GDM1 (cell line): ENCODE measurements at places on chromosomes 4 and X.

GRCh38 chrX:69133921-69134542, 31.2 kb downstream of the PJA1 start:
- DNase-seq: no peak

DNA sequence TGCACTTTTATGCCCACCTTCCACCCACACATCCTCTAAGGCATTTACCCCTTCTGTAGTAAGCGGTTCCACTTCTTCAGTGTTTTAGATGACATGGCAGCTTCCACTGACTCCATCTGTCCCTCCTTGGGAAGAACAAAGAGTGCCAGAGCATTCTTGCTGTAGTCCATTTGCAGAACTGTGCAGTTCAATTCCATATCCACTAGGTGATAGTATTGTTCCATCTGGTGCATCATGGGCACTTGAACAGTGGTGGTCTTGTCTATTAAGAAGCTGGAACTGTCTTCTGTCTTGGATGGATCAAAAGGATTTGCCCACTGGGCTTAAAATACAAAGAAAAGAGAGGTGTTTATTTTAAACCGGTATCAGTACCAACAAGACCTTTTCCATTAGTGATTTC, 3.5 kb downstream of the SERPINA7 start:
- no peak for DNase-seq

- DNase-seq: no peak
Measured at GRCh38 chr4:41865306-41865980, 69.8 kb upstream of the TMEM33 start.

DNA sequence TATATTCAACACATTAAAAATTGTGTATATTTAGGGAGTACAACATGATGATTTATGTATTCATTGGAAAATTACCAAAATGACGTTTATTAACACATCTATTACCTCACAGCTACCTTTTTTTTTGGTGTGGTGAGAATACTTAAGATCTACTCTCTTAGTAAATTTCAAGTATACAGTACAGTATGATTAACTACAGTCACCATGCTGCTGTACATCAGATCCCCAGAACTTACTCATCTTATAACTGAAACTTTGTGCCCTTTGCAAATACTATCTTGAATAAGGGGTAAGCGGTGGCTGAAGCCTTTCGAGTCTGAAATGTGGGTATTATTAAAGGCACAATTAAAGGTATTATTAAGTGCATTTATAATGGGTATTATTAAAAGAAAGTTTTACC, 976 bp downstream of the PHKA1 start:
- DNase-seq: no peak

DNA sequence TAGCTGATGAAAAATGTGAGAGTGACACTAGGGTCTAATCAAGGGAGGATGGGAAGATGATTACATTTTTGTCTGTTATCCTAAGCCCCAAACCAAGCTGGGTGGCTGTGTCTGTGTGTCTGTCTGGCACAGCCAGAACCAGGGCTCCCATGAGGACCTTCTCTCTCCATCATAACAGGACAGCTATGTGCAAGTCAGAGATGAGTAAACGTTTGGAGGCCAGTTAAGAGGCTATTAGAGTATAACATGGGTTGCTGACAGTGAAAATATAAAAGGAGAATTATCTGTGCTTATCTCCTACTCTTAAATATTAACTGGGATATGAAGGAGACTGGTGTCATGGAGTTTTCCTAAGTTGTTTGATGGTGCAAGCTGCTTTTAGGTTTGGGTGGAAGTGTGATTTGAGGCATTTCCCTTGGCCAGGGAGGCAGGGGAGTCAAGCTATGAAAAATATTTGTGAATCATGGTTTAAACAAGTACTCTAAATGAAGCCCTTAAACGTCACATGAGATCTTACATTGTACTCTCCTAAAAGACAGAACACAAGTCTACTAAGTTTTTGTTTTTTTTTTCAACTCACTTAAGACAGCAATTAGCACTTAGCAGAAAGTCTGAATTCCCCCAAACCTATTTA, 156.2 kb downstream of the ENOX2 start:
- no peak for DNase-seq

GRCh38 chrX:85897362-85898126, 149.8 kb downstream of the CHM start:
- DNase-seq: no peak

DNA sequence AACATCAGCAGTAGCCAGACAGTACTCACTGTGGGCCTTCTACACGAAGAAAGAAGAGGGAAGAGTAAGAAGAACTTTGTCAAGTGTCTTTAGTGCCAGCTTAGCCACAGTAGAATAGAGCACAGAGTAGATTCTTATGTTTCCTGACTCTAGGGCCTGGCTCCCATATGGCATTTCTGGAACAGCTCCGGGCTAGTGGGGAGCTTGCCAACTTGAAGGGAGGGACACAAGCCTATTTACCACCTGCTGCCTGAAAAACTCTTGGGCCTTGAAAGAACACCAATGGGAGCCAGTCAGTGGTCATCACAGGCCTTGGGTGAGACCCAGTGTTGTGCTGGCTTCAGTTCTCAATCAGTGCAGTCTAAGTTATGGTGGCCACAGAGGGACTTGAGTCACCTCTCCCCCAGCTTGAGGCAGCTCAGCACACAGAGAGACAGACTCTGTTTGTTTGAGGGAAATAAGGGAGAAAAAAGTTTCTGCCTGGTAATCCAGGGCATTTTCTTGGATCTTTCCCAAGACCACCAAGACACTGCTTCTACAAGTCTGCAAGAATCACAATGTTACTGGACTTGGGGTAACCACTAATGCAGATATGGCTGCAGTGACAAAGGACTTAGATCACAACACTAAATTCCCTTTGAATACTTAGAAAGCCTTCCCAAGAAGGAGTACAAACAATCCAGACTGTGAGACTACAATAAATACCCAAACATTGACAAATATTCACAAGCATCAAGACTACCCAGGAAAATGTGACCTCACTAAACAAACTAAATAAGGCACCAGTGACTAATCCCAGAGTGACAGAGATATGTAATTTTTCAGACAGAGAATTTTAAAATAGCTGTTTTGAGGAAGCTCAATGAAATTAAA, 261.0 kb upstream of the NDST3 start:
- no peak for DNase-seq

- no peak for DNase-seq
Measured at GRCh38 chr4:39353478-39354253, 12.5 kb downstream of the RFC1 start.

DNA sequence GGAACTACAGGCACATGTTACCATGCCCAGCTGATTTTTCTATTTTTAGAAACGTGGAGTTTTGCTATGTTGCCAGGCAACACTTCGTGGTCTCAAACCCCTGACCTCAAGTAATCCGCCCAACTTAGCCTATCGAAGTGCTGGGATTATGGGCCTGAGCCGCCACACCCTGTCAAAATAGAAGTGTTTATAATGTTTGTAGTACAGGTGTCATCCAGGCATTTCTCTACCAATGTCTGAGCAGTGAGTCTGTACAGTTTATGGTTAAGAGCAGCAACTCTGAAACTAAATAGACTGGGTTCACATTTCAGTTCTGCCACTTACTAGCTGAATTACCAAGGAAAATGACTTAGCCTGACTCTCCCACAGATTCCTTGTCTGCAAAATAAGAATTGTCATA, 460.4 kb upstream of the GALNT7 start:
- DNase-seq: no peak

DNA sequence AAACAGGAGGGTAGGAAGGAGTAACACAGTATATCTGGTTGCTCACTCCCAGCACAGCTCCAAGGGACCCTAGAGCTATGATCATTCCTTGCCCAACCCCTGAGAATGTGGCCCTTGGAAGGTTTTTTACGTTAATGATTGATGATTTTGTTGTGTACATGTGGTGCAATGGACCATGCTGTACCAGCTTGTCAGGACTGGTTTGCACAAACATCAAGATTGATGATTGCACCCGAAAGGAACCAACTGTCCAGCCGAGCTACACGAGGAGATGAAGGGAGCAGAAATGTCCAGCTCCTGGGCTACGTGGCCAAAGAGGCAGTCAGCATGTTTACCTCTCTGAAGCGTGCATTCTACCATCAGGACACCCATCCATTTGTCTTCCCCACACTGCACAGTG, 83.2 kb upstream of the USP9X start:
- DNase-seq: no peak

GRCh38 chr4:8229331-8229975, 30.4 kb downstream of the SH3TC1 start:
- no peak for DNase-seq

- no peak for DNase-seq
Measured at GRCh38 chrX:97401154-97401553, 517.4 kb downstream of the RPA4 start.

DNA sequence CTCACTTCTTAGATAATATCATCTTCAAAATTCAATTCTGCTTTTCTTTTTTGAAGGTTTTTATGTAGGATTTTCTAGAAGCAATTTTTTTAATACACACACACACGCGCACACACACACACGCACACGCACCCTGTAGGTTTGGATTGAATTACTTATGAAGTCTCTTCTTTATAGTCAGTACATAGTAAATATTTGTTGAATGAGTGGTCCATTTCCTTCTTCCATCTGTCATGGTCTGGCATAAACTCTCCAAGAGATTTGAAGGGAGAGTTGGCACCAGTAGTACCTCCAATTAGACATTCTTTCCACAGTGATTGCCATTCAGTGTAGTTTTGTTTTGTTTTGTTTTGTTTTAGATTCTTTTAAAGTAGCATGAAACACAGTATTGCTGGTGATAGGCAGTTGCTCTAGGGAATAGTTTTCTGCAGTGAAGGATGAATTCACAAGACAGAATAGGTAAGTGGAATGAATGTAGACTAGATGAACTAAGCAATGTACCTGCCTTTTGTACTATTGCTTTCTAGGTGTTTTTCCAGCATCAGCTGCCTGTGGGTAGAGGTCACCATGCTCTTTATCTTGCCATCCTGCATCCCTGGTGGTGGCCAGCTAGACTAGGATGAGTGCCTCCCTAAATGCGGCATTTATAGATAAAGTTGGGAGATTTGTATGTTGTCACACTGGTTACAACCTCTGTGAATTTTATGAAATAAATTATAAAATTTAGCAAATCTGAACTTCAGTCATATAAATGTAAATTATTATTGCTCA, 20.5 kb downstream of the PDLIM5 start:
- no peak for DNase-seq

GRCh38 chr4:11343536-11343935, 85.2 kb downstream of the HS3ST1 start:
- DNase-seq: no peak

DNA sequence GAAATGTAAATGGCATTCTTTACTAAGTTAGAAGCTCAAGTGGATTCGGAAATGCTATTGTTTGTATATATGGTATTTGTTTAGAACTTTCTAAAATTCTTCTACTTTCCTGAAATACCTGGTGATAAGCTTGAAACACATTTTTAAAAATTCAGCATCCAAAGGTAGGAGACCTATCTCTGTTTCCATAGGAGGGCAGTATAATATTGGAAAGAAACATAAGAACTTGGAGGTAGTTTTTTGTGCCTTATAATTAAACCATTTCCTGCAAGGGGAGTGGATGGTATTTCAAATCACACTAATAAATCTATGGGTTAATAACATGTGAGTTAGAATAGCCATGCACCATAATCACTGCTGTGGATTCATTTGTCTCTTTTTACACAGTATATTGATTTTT, 217.4 kb upstream of the AADAT start:
- no peak for DNase-seq

GRCh38 chr4:84908876-84909275, 57.6 kb downstream of the WDFY3 start:
- DNase-seq: no peak

GRCh38 chrX:107610667-107611066, 17.6 kb upstream of the PRPS1 start:
- no peak for DNase-seq

- DNase-seq: no peak
Measured at GRCh38 chr4:146407257-146407656, 114.5 kb downstream of the SLC10A7 start.

- DNase-seq: no peak
Measured at GRCh38 chr4:151415978-151416377, 7.0 kb downstream of the FHIP1A start.

- DNase-seq: no peak
Measured at GRCh38 chr4:145763399-145763798, 83.5 kb downstream of the C4orf51 start.

GRCh38 chr4:35087218-35087617, 1157.1 kb downstream of the ARAP2 start:
- no peak for DNase-seq

GRCh38 chrX:41655631-41656030, 33.1 kb upstream of the GPR34 start:
- no peak for DNase-seq

GRCh38 chrX:11346121-11346682, 53.0 kb downstream of the AMELX start:
- no peak for DNase-seq

DNA sequence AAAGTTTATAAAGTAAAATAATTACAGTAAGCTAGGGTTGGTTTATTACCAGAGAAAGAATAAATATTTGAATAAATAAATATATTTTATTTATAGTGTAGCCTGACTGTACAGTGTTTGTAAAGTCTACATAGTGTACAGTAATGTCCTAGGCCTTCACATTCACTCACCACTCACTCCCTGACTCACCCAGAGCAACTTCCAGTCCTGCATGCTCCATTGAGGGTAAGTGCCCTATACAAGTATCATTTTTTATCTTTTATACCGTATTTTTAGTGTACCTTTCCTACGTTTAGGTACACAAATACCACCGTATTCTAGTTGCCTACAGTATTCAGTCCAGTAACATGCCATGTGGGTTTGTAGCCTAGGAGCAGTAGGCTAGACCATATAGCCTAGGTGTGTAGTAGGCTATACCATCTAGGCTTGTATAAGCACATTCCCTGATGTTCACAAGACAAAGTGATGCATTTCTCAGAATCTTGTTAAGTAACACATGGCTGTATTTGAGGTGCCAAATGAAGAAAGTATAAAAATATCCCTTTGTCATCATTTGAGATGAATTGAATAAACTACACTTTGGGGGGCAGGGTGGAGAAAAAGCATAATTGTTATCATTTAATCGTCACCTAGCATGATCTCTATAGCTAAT, 14.7 kb upstream of the KLHL8 start:
- no peak for DNase-seq
